Cardiac ventricle fibroblast (primary cell): ENCODE measurements at places on chromosomes 12 and 14. TPM values are rescaled to one million over a fixed set of nuclear protein-coding genes. Genes with fewer than 3 reads are reported as not detected.

Gene POTEG
- total RNA-seq = not detected in 2 replicates

Gene SPSB2
- total RNA-seq = 8.2 and 8.3 TPM in 2 replicates

Gene OR4K15
- total RNA-seq = not detected in 2 replicates

Gene FBLN5
- 124 and 131 TPM in 2 replicates for total RNA-seq

Gene KRT2
- total RNA-seq = not detected in 2 replicates

Gene PRH2
- 1.1 TPM in 1 of 2 replicates, not detected in the other for total RNA-seq

Gene CLEC4E
- not detected in 2 replicates for total RNA-seq

Gene DEPDC4
- total RNA-seq = not detected in 2 replicates

Gene AQP6
- total RNA-seq = 0.37 and 0.73 TPM in 2 replicates

Gene FAM161B
- 3.1 and 3.9 TPM in 2 replicates for total RNA-seq

Gene TRPV4
- 2.6 TPM in 2 replicates for total RNA-seq

Gene IL31
- total RNA-seq = not detected in 2 replicates

Gene PLEKHG7
- total RNA-seq = 0.06 TPM in 1 of 2 replicates, not detected in the other

Gene SSPN
- total RNA-seq = 7.2 and 8.2 TPM in 2 replicates

Gene PLCZ1
- not detected in 2 replicates for total RNA-seq

Gene KCNJ8
- total RNA-seq = 1.5 and 2.9 TPM in 2 replicates

Gene HOXC10
- total RNA-seq = not detected in 2 replicates

Gene DPPA3
- total RNA-seq = not detected in 2 replicates

Gene ABCD2
- not detected in 2 replicates for total RNA-seq

Gene ZDHHC22
- not detected in 2 replicates for total RNA-seq

Gene PTCSC3
- total RNA-seq = not detected in 2 replicates

Gene CYP46A1
- total RNA-seq = 0.19 and 0.54 TPM in 2 replicates

Gene MGST1
- total RNA-seq = 598 and 774 TPM in 2 replicates

Gene TMTC2
- 10.3 and 14.1 TPM in 2 replicates for total RNA-seq

Gene FLVCR2
- total RNA-seq = 3.7 and 4.6 TPM in 2 replicates

Gene TBC1D30
- 1.00 and 1.0 TPM in 2 replicates for total RNA-seq

Gene GALNT16
- 0.37 and 0.59 TPM in 2 replicates for total RNA-seq

Gene PLEKHA5
- total RNA-seq = 22.6 and 23.5 TPM in 2 replicates

Gene LRRC43
- total RNA-seq = 1.2 and 1.8 TPM in 2 replicates

Gene IFI27
- 6.8 and 24.6 TPM in 2 replicates for total RNA-seq

Gene CCDC196
- total RNA-seq = not detected in 2 replicates

Gene FOXN4
- not detected in 2 replicates for total RNA-seq

Gene SIX4
- 4.0 and 4.4 TPM in 2 replicates for total RNA-seq

Gene MTERF2
- 2.7 and 4.0 TPM in 2 replicates for total RNA-seq

Gene SDS
- total RNA-seq = not detected in 2 replicates

Gene FGF6
- not detected in 2 replicates for total RNA-seq

Gene CD4
- total RNA-seq = 0.49 and 0.75 TPM in 2 replicates

Gene CACNB3
- 12.8 and 20.7 TPM in 2 replicates for total RNA-seq

Gene SRP54
- 47.3 and 53.8 TPM in 2 replicates for total RNA-seq

Gene KRT1
- total RNA-seq = not detected in 2 replicates

Gene AVPR1A
- not detected in 2 replicates for total RNA-seq

Gene DLK1
- 0.19 and 0.59 TPM in 2 replicates for total RNA-seq

Gene OXA1L
- 77.9 and 96.3 TPM in 2 replicates for total RNA-seq

Gene GPR65
- 0.06 and 0.10 TPM in 2 replicates for total RNA-seq

Gene CD69
- not detected in 2 replicates for total RNA-seq

Gene LBHD2
- total RNA-seq = not detected in 2 replicates

Gene NTS
- not detected in 2 replicates for total RNA-seq

Gene NKX2-1
- total RNA-seq = not detected in 2 replicates

Gene TEX52
- not detected in 2 replicates for total RNA-seq

Gene TAS2R7
- not detected in 2 replicates for total RNA-seq

Gene CD27
- total RNA-seq = not detected in 2 replicates

Gene ASIC1
- total RNA-seq = 20.7 and 30.7 TPM in 2 replicates

Gene ITGA5
- 117 and 137 TPM in 2 replicates for total RNA-seq

Gene COX8C
- total RNA-seq = not detected in 2 replicates

Gene GPRC5A
- total RNA-seq = 2.2 and 2.6 TPM in 2 replicates

Gene CIDEB
- 1.7 and 1.8 TPM in 2 replicates for total RNA-seq

Gene FOXG1
- 0.05 TPM in 1 of 2 replicates, not detected in the other for total RNA-seq

Gene MYL2
- not detected in 2 replicates for total RNA-seq
